ENCODE measurements at places on chromosomes 2 and 18. TPM values are rescaled to one million over a fixed set of nuclear protein-coding genes. Genes with fewer than 3 reads are reported as not detected.

DNA sequence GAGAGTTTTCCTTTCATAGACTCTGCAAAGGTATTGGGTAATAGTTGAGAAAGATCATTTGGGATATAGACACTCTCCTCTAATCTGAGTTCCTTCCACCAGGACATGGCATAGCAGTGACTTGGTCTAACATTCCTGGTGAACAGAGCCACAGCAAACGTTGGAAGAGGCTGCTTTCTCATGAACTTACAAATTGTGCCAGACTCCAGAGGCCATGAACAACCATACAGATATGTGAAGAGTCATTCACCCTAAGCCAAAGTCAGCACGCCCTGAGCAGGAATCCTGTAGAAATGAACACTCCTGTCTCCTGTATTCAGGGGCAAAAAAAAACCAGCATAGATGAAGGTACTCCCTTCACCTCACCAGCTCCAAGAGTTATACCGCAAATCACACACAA is 152.8 kb downstream of the TMEM18 start:
- H3K36me3 ChIP-seq, result no peaks in the 10 kb centered on the region
- H3K27ac ChIP-seq, result no peak overlapping the region
- H3K4me3 ChIP-seq, result no peak overlapping the region

- no peak overlapping the region for H3K4me3 ChIP-seq
- no peaks in the 10 kb centered on the region for H3K27me3 ChIP-seq
- peaks cover 59% of the 10 kb centered on the region for H3K36me3 ChIP-seq
- no peak overlapping the region for H3K27ac ChIP-seq
- peaks cover under 1% of the 10 kb centered on the region for H3K4me1 ChIP-seq
Measured at GRCh38 chr2:668000-668398, 9.2 kb downstream of the TMEM18 start.

DNA sequence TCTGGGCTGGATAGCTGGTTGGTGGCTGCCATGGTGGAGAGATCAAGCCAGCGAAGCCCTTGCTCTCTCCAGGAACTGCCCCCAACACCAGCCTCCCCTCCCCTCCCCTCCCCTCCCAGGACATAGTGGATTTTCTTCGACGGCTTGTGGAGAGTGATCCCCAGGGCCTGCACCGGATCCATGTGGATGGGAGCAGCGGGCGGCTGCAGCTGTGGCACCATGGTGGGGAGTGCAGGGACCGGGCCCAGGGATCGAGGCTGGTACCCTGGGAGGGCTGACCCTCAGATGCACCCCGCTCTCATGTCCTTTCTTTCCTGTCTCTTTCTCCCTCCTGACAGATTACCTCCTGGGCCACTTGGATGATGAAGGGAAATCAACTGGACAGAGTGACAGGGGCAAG is 7.0 kb downstream of the TTC31 start:
- H3K27ac ChIP-seq, result no peak overlapping the region
- no peak overlapping the region for H3K4me3 ChIP-seq
- no peak for DNase-seq
- no peaks in the 10 kb centered on the region for H3K27me3 ChIP-seq

The ACADL gene
- 13.2 TPM for total RNA-seq

- no peaks in the 10 kb centered on the region for H3K4me1 ChIP-seq
- H3K36me3 ChIP-seq, result peaks cover 33% of the 10 kb centered on the region
- H3K4me3 ChIP-seq, result no peak overlapping the region
- no peak for DNase-seq
- H3K27me3 ChIP-seq, result no peaks in the 10 kb centered on the region
- no peak overlapping the region for H3K27ac ChIP-seq
Measured at GRCh38 chr2:53660886-53661285, 106.7 kb upstream of the CHAC2 start.

DNA sequence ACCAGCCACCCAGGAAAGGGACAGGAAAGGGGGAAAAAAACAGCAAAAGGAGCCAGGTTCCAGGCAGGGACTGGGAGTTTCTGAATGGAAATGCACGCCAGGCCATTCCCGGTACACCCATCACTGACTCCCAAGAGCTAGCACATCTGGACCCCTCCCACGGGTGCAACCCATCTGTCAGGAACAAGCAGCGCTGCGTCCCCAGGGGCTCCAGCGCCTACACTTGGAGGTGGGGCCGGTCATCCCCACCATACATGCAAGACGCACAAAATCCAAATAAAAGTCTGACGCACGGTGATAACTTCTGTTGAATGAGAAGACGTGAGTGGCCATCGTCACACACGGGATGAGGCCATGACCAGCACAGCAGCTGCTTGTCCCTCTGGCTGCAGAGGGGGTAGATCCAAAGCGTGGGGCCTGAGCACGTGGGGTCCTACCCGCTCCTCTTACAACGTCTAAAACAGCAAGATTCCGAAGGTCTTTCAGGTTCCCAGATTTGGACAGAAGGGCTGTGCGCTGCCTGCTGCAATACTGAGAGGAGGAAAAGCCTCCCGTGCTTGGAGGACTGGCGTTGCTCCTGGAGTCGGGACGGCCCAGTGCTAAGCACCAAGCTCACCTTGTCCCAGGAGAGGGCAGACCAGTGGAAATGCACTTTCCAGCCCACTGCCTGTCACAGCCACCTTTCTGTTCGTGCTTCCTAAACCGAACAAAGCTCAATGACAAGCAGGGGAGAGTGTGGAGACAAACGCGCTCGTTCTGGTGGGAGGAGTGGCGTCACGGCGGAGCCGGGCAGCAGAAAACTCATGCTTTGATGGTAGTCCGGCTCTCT is 68.9 kb downstream of the NDUFA10 start:
- no peak overlapping the region for H3K4me3 ChIP-seq
- H3K27me3 ChIP-seq, result no peaks in the 10 kb centered on the region
- H3K36me3 ChIP-seq, result no peaks in the 10 kb centered on the region

DNA sequence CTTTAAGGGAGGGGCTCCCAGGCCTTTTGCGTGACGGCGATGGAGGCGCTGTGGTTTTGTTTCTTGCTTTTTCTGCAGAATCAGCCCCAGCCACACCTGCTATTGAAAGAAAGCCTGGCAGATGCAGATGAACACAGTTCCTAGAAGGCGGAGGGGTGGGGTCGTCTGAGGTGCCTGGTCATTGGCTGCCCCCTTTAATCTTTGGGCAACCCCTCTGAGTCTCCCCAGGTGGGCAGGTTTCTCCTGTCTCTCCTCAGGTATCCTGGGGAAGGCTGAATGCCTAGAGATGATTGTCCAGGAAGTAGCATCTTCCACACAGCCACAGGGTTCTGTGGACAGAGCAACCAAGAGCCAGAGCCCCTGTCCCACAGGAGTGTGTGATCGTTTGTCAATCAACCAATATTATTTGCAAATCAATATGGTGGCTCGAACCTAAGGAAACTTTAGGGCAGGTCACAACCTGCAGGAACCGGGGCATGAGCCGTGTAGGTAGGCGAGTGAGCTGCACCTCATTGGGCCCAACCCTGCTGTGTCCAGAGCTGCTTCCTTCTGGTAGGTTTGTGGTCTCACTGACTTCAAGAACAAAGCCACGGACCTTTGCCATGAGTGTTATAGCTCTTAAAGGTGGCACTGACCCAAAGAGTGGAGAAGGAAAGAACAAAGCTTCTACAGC is 104.3 kb downstream of the NDUFA10 start:
- H3K36me3 ChIP-seq, result no peaks in the 10 kb centered on the region
- no peak for DNase-seq
- no peaks in the 10 kb centered on the region for H3K4me1 ChIP-seq
